ENCODE measurements at places on chromosomes 2 and 18.

DNA sequence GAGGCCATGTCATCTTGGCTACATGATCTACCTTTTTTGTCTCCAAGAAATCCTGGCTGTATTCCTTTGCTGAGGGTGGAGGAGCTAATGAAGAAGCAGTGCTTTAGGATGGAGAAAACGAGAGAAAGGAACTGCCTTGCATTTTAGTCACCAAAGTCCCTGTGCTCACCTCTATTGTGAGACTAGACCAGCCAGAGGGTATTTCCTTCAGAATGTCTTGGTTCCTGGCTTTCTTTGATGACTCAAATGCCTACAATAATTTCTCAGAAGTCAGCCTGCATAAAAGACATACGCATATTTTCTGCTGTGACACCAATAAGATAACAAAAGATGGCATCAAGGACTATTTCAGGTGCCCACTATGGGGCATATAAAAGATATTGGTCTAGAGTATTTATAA lies 10.8 kb downstream of the SF3B6 start:
- DNase-seq, result no peak

DNA sequence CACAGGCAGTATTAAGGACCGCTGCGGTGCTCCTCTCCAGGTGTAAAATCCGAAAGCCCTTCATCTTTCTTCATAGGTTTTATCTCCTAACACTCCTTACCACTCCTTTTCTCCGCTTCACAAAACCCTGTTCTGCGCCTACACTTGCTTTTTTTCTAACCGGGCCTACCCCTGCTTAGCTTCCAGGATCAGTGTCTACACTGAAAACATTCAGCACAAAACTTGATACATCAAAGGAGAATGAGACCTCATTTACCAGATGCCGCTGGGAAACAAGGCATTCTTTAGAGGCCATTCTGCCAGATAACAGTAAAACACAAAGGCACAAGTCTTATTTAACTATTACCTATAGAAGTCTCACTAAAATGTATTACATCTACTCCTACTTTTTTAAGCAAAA lies 13.1 kb downstream of the CHST10 start:
- no peak for DNase-seq

DNA sequence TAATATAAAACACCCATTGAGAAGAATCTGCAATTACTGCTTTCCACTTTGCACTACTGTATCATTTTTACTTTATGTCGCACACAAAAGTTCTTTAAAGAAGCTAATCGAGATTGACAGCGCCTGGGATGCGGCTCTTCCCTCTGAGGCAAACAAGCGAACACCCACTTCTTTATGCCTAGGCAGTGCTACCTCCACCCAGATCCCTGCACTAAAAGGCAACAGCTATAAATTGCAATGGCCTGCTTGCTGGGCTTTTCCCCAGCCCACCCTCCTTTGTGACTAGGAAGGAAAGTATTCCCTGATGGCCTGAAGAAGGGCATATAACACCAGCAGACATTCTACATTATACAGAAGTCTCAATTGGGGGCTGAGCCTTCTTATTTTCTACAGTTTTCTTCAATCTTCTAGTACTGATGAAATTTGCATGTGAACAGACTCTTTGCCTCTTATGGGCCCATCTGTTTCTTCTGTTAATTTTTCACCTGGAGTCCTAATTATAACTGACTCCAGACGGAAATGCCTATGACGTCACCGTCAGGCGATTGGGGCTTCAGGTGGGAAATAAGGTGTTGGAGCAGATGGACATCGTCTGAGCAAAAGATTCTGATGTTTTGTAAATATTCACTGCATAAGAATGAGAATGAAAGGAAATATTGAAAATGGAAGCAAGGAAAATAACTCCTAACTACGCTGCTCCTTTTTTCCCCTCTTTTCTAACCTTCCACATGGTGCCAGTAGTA lies 138.9 kb upstream of the DCC start:
- DNase-seq, result no peak

DNA sequence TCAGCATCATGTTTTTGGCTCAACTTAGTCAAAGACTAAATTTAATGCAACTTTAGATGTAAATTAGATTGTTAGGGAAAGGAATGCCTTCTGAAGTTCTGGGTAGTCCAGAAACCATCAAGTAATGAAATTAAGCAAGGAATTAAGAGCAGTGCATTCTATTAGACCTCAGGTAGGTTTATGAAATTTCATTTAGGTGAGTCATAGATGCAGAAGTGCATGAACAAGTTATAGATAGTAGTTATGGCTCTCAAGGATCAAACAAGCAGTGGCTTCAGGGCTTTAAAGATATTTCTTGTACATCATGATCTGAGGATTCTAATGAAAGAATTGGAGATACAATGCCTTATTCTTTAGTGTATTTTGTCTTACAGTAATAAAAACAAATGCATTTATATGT lies 25.4 kb upstream of the SPOPL start:
- no peak for DNase-seq

Measured in activated CD4-positive, CD25-positive, alpha-beta regulatory T cell (primary cell).